ENCODE measurements at places on chromosomes 12 and 14. TPM values are rescaled to one million over a fixed set of nuclear protein-coding genes. Genes with fewer than 3 reads are reported as not detected.

DNA sequence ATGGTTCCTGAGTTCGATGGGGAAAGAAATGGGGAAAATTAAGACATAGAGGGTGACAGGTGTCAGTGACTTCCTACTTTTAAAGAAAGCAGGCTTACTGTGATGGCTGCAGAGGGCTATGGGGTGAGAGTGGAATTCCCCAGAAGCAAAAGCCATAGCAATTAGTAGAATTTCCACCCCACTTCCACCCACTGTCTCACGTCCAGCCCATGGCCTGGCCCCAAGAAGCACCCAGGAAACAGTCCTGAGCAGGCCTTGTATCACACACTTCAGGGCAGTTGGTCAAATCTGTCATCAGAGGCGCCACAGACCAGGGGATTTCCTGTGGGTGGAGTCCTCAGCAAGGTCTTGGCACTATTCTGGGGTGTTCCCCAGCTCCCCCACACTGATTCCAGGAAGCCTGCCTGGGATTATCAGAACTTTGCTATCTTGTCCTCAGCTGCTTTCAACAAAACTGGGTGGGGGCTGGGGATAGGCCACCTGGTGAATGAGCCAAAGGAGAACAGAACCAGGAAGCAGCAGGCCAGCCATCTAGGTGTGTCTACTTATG is 120.1 kb upstream of the CCND2 start:
- H3K4me1 ChIP-seq = peaks cover 56% of the 10 kb centered on the region
- DNase-seq = no peak
- no peak overlapping the region for H3K4me3 ChIP-seq
- H3K27ac ChIP-seq = peak overlapping the region; percentile 25
- no peaks in the 10 kb centered on the region for H3K27me3 ChIP-seq

- no peaks in the 10 kb centered on the region for H3K4me1 ChIP-seq
- no peak overlapping the region for H3K27ac ChIP-seq
- no peaks in the 10 kb centered on the region for H3K36me3 ChIP-seq
- no peaks in the 10 kb centered on the region for H3K27me3 ChIP-seq
- no peak overlapping the region for H3K4me3 ChIP-seq
These were observed 3.8 kb downstream of the PDE6H start for GRCh38 chr12:14976658-14977057.

- peaks cover 57% of the 10 kb centered on the region for H3K4me1 ChIP-seq
- DNase-seq = no peak
- no peak overlapping the region for H3K4me3 ChIP-seq
- peaks cover 14% of the 10 kb centered on the region for H3K36me3 ChIP-seq
- H3K27ac ChIP-seq = peak overlapping the region; percentile 29
These were observed 6.0 kb downstream of the PLEKHH1 start for GRCh38 chr14:67539116-67539515.

DNA sequence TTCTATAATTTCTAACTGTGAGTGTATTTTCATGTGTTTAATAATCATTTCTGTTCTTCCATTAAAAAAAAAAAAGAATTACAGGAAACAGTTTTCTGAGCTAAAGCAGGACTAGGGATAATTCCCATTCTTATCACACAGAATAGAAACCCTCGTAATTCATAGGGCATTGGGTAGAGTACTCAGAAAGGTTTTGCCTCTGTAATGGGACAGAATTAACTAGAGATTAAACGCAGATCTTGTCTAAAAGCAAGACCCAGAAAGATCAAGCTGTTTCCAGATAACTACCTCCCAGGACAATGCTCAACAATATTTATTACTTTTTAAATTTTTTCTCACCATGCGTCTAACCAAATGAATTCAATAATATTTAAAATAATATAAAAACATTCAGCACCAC is 10.2 kb downstream of the GSKIP start:
- no peak for DNase-seq
- no peak overlapping the region for H3K4me3 ChIP-seq
- peaks cover 14% of the 10 kb centered on the region for H3K36me3 ChIP-seq
- H3K4me1 ChIP-seq = peaks cover 16% of the 10 kb centered on the region

DNA sequence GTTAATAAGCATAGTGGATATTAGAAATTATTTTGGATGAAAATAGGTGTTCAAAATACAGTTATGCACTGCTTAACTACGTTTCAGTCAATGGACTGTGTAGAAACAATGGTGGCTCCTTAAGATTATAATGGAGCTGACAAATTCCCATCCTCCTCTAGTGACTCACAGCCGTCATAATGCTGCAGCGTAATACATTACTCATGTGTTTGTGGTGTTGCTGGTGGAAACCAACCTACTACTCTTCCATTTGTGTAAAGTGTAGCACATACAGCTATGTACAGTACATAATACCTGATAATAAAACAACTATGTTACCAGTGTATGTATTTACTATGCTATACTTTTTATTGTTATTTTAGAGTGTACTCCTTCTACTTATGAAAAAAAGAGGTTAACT is 111.2 kb upstream of the TMCC3 start:
- H3K27me3 ChIP-seq = no peaks in the 10 kb centered on the region
- no peaks in the 10 kb centered on the region for H3K36me3 ChIP-seq
- H3K4me3 ChIP-seq = no peak overlapping the region
- no peaks in the 10 kb centered on the region for H3K4me1 ChIP-seq

The SLC35F4 gene
- total RNA-seq = not detected

The SLC5A8 gene
- 0.07 TPM for total RNA-seq

The PMCH gene
- total RNA-seq = not detected

The TMEM132D gene
- 0.99 TPM for total RNA-seq

The IAPP gene
- not detected for total RNA-seq

The DPF3 gene
- total RNA-seq = 0.31 TPM
